ENCODE measurements at places on chromosomes 1 and 21.

DNA sequence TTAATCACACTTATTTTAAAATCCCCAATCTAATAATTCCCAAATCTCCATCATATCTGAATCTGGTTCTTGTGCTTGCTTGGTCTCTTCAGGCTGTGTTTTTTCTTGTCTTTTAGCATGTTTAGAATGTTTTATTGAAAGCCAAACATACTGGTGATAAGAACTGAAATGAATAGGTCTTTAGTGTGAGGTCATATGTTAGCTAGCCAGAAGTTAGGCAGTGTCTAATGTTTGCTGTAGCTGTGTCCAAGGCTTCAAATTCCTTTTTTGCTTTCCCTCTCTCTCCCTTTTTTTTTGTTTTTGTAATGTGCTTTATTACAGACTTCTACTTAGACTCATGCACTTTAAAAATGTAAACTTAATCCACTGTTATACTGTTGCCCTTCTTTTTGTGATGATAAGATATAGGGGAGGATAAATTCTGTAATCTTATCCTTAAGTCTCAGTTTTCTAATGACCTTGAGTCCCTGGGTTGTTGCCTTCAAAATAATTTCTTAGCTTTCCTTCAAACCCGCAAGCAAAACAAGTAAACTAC lies 725.1 kb downstream of the BRINP3 start:
- DNase-seq = no peak

DNA sequence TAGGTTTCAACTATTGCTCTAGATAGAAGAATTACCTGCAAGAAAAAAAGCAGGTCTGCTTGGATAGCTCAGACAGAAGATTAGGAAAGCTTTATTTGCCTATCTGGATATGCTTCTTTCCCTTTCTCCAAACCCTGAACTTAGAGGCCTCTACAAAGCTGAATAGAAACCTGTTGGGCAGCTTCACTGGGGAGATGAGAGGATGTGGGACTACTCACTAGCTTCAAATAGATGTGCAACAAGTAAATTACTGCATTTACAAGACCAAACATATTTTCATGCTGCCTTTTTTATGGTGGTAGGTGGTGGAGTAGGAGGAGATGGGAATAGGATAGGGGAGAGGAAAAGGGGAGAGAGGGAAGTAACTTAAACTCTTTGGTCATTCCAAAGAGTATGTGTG lies 6.4 kb downstream of the CLCA2 start:
- no peak for DNase-seq

DNA sequence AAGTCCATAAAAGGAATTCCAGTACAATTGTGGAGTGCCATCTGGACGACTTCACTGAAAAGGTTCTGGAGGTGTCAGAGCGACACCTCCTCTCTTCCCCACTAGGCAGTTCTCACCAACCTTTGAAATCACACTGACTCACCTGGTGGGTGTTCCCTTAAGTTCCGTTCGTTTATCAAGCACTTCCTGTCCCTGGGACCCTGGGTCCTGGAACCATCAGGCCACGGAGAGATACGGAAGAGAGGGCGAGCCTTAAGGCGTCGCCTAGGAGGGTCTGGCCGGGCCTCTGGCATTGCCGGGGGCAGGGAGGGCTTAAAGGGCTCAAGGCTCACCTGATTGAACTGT lies 317 bp downstream of the SPAG17 start:
- DNase-seq = no peak

DNA sequence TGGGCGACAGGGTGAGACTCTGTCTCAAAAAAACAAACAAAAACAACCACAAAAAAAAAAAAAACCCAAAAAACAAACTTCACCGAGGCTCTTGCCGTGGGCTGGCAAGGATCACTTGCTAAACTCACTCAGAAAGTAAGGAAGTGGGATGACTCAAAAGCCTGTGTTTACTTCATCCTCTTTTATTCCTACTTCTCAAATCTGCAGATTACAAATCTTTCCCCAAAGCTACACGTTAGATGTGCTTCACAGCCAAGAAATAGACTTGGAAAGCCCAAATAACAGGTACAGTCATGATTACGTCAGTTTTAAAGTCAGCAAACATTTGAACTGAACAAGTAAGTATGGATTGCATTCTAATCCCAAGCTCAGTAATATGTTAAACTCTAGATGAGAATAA lies 359.3 kb downstream of the ADGRL2 start:
- no peak for DNase-seq

GRCh38 chr1:163650624-163651023 lies 328.9 kb downstream of the NUF2 start:
- no peak for DNase-seq
